ENCODE measurements at places on chromosomes 12 and 14.

DNA sequence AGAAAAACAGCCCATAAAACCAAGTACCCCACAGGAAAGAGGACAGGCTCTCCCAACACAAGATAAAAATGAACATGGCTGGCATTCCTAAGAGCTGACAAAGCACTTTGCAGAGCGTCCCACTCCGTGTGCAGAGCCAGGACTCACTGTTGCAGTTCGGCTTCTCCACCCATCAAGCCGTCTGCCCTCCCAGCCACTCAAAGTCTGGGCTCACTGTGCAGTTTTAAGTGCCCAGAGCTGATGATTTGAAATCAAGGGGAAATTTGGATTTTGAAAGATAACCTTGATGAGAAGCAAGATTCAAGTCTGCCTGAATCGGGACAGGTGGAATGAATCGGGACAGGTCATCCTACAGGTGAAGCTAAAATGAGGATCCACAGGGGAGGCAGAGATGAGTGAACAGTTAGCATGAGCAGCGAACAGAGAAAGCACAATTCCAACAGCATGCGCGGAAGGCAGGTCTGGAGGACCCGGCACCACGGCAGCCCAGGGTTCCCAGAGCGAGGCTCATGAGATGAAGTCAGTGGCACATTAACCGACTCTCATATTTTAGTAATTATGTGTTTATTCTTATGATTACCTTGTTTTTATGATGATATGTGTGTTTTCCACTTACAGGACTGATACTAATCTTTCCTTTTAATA lies 39.8 kb upstream of the GPR68 start:
- DNase-seq, result no peak

DNA sequence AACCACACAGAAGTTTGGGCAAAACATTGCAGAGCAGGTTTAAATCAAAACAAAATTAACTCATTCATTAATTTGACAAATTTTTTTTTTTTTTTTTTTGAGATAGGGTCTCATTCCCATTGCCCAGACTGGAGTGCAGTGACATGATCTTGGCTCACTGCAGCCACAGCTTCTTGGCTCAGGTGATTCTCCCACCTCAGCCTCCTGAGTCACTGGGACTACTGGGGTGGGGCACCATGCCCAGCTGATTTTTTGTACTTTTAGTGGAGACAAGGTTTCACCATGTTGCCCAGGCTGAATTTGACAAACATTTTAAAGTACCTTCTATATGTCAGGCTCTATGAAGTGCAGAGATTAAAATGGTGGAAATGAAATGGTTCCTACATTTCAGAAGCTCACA lies 257.1 kb upstream of the NPAS3 start:
- DNase-seq, result no peak

GRCh38 chr14:92315050-92315805 lies 7.7 kb upstream of the SLC24A4 start:
- DNase-seq, result no peak

DNA sequence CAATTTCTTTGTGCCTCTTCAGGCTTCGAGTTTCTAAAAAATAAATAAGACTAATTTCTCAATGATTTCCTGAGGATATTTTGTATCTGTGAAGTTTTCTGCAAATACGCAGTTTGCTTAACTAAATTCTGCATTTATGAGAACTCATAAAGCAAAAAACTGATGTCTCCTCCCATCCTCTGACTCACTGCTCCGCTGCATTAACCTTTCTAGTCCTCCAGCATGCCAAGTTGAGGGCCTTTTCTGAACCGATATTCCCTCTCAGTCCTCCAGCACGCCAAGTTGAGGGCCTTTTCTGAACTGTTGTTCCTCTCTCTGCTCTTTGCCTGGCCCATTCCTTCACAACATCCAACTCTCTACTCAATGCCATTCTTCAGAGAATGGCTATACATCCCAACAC lies 3.2 kb downstream of the IPO8 start:
- no peak for DNase-seq

- no peak for DNase-seq
These were observed 114.6 kb downstream of the PPFIA2 start for GRCh38 chr12:81644503-81644902.

DNA sequence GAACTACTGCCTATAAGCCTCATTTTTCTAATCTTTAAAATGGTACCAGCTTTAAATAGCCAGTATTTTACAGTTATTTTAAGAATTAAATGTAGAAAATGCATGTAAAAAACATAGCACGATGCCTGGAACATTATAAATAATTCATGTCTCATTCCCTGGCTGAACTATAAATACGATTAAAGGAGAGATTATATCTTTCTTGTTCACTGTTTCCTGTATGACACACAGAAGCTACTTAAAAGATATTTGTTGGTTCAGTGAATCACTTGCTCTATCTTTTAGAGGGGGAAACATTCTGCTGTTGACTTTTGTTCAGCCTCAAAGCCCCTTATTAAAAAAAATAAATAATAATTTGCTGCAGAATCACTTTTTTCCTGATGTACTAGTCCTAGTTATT lies 406.9 kb downstream of the LRFN5 start:
- no peak for DNase-seq

- no peak for DNase-seq
These were observed 230.8 kb upstream of the NAV3 start for GRCh38 chr12:77599782-77600467.

DNA sequence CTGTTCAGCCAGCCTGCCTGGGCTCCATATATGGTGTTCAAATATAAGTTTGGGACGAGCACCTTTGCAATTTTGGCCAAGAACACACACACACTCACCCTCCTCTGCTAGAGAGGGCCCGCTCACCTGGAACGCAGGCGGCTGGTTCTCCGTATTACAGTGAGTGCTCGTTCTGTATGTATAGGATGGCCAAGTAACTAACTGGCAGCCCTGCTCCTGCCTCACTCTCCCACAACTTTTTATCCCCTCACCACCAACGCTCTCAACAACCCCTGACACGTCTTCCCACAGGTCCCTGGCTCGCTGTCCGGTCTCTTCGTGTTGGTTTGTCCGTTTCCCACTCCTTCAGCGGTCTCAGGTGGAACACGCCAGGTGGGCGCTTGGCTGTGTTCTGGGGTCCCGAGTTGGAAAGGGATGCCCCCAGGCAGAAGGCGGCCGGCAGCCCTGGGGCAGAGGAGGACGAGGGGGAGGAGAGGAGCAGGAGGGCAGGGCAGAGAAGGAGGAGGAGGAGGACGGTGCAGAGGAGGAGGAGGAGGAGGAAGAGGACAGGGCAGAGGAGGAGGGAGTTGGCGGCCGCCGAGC lies 398 bp upstream of the MSRB3 start:
- DNase-seq, result no peak

DNA sequence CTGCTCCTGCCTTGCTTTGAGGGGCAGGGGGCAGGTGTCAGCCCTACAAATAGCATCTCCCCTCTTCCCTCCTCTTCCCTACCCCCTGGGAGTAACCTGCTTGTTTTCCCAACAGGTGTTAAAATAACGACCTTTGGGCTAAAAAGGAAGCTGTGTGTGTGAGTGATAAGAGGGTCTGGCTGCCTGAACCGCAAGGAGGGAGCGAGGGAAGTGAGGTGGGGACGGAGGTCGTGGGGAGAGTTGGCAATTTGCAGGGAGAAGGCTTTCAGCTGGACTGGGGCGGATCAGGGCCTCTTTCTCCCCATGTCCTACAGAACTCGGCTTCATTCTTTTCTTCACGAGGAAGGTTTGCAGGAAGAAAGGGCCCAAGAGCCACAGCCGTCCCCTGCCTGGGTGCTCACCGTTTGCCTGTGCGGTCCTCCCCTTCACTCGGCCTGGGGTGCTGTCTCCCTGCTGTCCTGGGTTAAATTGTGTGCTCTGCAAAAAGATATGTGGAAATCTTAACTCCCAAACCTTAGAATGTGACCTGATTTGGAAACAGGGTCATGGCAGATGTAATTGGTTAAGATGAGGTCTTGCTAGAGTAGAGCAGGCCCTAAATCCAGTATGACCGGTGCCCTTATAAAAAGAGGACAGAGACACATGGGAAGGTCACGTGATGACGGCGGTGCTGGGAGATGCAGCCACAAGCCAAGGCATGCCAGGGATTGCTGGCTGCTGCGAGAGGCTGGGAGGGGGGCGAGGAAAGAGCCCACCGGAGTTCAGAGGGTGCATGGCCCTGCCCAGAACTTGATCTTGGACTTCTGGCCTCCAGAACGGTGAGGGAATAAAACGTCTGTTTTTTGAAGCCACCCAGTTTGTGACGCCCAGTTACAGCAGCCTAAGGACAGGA lies 38.7 kb upstream of the NCOR2 start:
- no peak for DNase-seq

DNA sequence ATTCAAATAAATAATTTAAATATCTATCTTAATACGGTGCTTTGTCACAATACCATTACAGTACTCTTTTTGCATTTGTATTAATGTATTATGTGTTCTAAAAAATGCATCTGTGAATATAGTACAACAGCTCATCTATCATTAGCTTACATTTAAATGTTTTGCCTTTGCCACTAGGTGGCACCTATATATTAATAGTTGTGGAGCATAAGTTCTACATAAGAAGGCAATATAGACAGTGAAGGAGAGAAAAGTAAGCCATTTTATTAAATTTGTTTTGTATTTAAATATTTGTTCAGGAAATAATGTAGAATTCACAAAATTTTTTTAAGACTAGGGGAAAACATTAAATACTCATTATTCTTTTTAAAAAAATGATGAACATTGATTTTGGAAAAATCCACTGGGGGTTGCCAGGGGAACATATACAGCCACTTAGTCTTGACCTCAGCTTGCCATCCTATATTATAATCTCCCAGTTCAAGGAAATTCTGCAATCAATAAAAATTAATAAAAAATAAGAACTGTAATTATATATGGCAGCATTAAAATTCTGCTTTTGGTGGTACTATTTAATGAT lies 9.8 kb downstream of the CCER1 start:
- DNase-seq, result no peak

- DNase-seq, result no peak
These were observed 900.9 kb downstream of the BCL11B start for GRCh38 chr14:98371141-98371540.

DNA sequence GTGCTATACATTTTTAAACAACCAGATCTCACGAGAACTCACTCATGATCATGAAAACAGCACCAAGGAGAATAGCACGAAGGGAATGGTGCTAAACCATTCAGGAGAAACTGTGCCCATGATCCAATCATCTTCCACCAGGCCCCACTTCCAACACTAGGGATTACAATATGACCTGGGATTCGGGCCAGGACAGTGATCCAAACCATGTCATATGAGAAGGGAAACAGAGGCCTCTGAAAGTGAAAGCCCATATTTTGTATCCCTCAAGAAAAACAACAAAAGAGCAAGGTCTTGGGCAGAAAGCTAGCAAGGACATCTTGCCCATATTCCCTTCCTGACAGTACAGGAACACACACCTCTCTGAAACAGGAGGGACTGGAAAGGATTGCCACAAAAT lies 163.9 kb upstream of the VASH1 start:
- no peak for DNase-seq

GRCh38 chr12:27733052-27733656 lies 22.5 kb downstream of the MRPS35 start:
- DNase-seq, result no peak

GRCh38 chr14:67665868-67666267 lies 8.6 kb downstream of the VTI1B start:
- DNase-seq, result no peak

DNA sequence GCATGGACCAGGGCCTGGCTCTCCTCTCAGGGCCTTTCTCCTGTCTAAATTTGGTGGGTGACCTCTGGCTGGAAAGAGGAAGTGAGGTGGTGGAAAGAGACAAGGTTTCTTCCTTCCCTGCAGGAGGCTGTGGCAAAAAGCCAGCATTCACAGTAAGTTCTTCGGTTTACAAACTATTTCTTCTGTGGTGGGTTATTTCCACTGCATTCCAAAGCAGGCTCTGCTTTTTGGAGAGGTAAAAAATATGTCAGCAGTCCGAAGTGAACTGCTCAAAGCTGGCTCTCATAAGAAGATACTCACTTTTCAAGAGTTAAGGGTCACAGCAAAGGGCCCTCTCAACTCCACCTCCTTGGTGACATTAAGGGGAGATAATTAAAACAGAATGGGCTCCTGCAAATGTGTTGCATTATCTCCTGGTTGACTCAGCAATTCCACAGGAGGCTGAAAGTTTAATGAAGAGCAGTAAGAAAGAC lies 48.9 kb upstream of the POC1B start:
- no peak for DNase-seq

GRCh38 chr12:69905801-69906200 lies 80.8 kb downstream of the MYRFL start:
- no peak for DNase-seq

- DNase-seq, result peak; percentile 17
These were observed 268.0 kb downstream of the MSRB3 start for GRCh38 chr12:65546528-65546927.

GRCh38 chr14:47148686-47149085 lies 497.1 kb upstream of the RPL10L start:
- DNase-seq, result no peak

- no peak for DNase-seq
These were observed 10.1 kb downstream of the PSMB5 start for GRCh38 chr14:23024612-23025075.

DNA sequence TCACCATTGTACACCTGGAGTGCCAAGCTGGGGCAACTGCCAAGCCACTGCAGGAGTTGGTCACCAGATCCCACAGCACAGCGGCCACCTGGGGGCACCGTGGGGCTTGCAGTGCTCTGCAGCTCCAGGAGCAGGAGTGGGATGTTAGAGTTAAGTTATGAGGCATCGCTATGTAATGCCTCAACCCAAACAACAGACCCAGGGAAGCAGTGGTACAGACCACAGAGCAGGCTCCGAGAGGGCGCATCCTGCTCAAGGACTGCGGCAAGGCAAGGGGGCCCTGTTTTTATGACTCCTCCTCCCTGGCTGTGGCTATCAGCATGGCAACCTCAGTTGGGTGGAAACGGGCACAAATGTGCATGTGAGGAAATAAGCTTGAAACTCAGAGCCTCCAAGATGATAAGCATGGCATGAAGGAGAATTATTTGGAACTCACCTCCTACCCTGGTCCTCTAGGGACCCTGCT lies 63.1 kb downstream of the ARL6IP4 start:
- DNase-seq, result peak; percentile 85

GRCh38 chr14:88346048-88346639 lies 23.1 kb upstream of the KCNK10 start:
- no peak for DNase-seq

GRCh38 chr14:30445852-30446251 lies 113.1 kb upstream of the G2E3 start:
- no peak for DNase-seq

- DNase-seq, result no peak
These were observed 20.9 kb downstream of the RTRAF start for GRCh38 chr14:52010173-52010693.

DNA sequence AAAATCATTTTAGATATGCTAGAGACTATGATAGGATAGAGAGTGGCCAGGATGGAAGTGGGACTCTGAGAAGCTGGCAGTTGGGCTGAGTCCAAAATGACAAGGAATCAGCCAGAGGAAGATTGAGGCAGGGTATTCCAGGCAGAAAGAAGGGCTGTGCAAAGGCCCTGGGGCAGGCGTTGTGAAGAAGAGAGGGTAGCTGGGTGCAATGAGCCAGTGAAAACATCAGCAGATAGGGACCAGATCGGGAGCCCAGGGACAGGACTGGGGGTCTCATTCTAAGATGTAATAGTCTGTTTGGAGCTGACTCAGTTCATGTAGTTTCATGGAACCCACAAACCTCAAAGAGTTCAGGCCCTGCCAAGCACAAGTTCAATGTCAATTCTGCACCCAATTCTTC lies 126.6 kb downstream of the KSR2 start:
- DNase-seq, result no peak

GRCh38 chr12:101777485-101777884 lies 38.2 kb upstream of the SYCP3 start:
- no peak for DNase-seq

- peak; percentile 84 for DNase-seq
These were observed 19.3 kb downstream of the NFKBIA start for GRCh38 chr14:35385042-35385839.
